AG09319 (cell line): ENCODE measurements at places on chromosomes 2 and 18.

DNA sequence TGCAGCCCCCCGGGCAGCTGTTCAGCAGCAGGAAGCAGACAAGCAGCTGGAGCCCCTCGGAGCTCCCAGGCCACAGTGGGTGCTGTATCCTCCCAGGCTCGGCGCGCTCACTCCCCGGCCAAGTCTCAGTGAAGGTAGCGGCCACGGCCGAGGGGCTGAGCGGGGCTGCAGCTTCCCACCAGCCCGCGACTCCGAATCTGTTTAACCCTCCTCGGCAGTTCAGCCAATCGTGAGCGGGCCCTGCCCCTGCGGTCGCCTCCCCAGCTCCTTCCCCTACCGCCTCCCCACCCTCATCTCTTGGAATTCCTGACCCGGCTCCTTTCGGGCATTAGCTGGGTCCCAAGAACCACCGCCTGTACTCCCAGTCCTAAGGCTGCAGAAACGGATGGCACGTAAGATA, at the start of gene RESP18:
Gene RESP18 (minus strand): TSS at position 203 of the 400 bp plus-strand sequence.
- no peak for DNase-seq

- DNase-seq = peak; percentile 7
Measured at GRCh38 chr18:8212896-8213780, 396.1 kb upstream of the RAB12 start.

DNA sequence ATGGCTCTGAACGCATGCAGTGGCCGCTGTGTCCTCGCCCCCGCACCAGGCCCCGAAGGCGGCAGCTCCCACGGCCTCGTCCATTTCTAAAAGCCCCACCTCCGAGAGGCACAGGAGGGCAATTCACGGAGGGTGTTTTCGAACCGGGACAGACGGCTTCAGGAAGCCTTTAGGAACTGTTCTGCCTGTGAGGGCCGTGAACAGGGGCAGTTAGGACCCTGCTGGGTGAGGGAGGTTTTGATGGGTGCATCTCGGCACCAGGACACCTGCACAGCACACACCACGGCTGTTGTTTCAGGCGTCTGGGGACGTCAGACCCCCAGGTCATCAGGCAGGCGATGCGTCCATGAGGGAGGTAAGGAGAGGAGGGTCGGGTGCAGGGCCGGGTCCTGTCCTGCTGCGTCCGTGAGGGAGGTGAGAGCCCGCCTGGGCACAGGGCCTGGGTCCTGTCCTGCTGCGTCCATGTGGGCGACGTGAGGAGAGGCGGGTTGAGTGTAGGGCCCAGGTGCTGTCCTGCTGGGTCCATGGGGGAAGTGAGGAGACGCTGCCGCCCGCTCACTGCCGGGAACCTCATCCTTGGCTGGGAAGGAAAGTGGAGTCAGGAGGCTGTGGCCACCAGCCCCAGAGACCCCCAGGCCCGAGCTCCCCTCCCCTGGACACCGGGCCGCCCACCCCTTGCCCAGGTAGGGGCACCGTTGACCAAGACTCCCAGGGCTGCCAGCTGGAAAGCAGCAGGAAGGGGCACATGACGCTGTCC, 25.5 kb upstream of the KCNG2 start:
- no peak for DNase-seq

DNA sequence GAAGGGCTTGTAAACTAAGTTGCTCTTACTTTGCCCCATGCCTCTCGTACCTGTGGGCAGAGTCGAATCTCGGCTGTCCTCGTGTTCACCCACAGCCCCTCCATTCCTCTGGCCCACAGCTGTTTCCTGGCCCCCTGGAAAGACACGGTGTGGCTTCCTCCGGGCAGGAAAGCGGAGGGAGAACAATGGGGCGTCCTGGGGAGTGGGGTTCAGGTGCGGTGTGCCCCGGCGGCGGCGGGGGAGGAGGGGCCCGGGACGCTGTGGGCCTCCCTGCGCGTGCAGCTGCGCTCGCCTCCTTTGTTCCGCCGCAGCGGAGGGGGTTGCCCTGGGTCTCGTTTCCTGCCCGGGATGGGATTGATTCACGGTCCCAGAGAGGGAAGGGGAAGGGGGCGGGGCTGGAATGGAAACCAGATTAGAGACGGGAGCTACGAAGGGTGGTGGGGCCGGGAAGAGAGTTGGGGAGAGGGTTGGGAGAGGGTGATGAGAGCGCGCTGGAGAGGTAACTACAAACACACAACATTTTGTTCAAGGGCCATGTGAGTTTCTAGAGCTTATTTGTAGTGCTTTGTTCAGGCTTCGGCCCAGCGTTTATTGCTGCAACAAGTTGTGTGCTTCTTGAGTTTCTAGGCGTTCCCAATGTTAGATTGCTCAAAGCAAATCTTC, 796 bp downstream of the MYO1B start:
- DNase-seq = no peak

DNA sequence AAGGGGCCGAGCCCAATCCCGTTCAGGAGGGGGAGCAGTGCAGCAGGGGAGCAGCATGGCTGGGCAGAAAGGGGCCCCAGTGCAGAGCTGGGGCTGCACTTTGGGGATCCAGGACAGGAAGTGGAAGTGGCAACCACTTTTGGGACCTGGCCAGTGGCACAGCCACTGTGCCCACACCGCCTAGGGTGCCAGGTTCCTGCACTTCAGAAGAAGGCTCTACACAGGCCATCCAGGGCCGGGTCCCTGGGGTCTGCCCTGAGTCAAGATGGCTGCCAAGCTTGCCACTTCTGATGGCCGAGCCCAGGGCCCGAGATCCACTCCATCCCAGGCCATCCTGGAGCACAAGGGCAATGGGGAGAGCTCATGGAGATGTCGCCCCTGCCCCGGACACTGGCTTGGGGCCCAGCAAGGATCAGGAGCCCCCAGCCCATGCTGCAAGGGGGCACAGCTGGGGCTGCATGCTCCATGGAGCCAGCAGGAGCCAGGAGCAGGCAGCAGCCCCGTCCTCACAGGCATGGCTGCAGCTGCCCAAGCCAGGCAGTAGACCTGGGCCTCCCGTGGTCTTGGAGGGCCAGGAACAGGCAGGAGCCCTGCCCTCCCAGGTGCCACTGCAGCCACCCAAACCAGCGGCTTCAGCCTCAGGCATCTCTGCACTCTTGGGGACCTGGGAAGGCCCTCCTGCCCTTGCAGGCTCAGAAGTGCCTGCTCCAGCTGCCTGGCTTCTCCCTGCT, 35.0 kb upstream of the ID2 start:
- DNase-seq = no peak

GRCh38 chr2:160372585-160372984, 121.0 kb downstream of the RBMS1 start:
- DNase-seq = no peak

DNA sequence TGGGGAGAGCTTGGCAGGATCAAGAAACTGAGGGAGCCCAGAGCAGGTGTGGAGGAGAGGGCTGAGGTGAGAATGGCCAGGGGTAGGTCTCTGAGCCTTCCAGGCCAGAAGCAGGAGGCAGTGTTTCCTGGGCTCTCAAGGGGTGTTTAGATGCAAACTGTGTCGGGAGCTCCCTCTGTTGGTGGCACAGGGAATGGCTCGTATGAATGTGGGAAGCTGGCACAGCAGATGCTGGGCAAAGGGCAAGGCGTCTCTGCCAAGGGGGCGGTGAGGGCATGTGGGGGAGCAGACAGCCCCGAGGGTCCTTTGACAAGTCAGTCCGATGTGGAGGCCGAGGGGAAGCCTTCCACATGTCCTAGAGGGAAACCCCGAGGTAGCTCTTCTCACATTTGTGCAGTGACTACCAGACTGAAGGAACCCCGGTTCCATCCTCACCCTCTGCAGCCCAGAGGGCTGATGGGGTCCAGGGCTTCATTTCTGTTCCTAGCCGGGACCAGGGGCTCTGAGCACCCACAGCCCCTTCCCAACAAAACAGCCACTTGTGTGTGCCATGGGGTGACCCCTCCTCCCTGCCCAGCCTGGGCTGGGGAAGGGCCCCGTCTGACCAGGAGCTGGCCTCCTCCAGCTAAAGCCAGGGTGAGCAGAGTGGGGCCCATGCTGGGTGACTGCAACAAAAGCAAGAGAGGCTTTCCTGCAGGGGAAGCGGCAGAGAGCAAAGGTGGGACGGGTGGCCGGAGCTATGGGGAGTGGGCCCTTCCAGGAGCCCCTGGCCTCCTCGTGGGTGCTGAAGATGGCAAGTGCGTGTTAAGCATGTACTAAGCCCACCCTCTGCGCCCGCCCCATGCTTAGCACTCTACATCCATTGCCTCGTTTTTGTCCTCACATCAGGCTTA, 103.4 kb downstream of the SEPTIN10 start:
- peak; percentile 48 for DNase-seq

DNA sequence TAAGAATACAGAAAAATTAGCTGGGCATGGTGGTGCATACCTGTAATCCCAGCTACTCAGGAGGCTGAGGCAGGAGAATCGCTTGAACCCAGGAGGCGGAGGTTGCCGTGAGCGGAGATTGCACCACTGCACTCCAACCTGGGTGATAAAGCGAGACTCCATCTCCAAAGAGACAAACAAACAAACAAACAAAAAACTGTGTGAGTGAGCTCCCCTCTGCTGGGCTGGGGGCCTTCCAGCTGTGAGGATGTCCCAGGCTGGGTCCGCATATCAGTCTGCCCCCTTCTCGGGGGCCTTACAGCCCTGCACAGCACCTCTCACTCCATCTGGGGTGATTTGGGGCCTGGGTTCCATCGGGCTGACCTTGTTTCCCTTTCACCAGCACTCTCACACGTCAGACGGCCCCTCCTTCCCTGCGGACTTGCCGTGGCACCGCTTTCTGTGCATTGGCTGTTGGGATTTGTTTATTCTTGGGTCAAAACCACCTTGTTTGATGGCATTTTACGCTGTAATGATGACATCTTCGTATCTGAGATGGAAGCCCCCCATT, 2.8 kb upstream of the KLHL30 start:
- DNase-seq = no peak

DNA sequence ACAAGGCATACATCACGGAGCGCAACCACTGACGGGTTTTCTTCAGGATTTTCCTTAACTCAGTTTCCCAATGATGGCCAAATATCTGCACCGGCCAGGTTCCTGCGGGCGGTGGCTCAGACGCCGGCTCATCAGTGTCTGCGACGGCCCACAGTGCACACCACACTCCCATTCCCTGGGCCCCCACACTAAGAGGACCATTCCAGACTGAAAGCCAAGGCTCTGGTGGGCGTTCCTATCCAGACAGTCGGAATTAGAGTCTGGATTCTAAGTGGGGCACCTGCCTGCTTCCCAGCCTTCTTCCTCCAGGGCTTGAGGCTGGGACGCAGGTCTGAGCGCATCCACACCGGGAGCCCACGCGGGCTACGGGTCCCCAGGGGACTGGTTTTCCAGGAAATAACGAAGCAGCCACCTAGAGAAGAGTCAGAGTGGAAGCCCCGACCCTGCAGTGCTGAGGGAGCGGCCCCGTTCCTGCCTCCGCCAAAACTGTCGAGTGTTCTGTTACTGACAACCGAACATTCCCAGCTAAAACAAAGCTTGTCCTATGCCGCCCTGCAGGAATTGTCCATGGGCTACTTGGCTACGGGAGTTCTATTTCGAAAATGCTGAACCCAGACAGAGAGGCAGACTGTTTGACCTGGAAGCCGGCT, 75.3 kb downstream of the TMEM18 start:
- no peak for DNase-seq

DNA sequence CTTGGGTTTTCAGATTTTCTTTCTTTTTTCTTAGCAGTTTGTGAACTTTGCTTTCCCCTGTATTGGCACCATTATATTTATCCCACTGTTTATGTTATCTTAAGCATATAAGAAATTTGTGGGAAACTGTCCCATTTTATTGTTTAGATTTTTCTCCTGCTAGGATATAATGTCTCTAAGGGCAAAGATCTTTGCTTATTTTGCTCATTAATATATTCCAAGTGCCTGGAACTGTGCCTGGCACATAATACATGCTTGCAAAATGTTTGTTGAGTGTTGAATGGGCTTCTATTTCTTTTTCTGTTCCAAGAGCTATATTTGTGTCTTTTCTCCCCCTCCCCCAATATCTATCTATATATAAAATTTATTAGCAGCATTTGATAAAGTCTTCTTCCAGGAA, 5.4 kb downstream of the EPC2 start:
- DNase-seq = no peak
